ENCODE measurements at places on chromosomes 6 and 20.

DNA sequence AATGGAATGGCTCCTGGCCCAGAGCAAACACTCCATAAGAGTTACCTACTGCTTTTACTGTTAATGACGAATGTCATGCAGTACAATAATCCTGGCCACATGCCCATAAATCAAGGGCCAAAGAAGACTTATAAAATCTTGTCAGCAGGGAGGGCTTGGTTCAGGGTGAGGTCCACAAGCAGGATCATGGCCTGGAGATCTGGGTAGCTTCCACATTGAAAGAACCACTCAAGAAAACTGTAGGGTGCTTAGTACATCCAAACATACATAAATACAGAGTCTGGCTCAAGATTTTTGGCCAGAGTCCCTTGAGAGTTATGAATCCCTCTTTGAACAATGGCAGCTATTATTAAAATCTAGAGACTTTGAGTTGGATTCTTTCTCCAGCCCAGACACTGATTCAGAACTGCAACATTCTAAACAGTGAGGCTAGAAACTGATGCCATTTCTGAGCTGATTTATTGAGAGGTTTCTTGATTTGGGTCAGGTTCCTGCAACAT is 188.7 kb downstream of the CDC5L start:
- no peak for DNase-seq

GRCh38 chr6:165178056-165178455 is 131.3 kb downstream of the C6orf118 start:
- DNase-seq = no peak

- no peak for DNase-seq
Observed at GRCh38 chr20:47334022-47334551, 22.4 kb downstream of the ZMYND8 start.

GRCh38 chr6:158402184-158402583 is 89.9 kb downstream of the TULP4 start:
- DNase-seq = no peak

DNA sequence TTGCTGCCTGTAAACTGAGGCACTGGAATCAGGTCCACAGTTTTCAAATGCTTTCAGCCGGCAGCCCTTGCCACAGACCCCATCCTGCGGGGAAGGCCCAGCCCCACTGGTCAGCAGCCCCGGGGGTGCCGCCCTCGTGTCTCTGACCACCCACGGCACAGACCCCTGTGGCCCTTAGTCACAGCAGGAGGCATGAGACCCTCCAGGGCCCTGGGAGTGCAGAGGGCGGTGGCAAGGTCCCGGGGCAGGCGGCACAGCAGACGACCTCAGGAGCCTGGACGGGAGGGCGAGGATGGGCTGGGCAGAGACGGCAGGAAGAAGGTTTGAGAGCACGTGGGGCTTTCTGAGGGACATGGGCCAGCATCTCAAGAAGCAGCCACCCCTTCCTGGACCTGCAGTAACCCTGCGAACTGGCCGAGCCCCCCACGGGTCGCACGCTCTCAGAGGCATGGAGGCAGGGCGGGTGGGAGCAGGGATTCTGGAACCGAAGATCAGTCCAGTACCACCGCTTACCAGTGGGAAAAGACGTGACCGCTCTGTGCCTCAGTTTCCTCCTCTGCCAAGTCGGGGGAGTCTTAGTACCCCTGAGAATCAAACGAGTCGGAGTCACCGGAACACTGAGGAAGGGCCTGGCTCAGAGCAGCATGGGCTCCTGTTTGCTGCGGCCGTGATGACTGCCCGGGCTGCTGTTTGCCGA is 140.7 kb downstream of the TAF4 start:
- peak; percentile 57 for DNase-seq

GRCh38 chr6:6712449-6713403 is 124.2 kb downstream of the LY86 start:
- DNase-seq = no peak

- DNase-seq = no peak
Observed at GRCh38 chr20:43941476-43942200, 27.0 kb downstream of the TOX2 start.

DNA sequence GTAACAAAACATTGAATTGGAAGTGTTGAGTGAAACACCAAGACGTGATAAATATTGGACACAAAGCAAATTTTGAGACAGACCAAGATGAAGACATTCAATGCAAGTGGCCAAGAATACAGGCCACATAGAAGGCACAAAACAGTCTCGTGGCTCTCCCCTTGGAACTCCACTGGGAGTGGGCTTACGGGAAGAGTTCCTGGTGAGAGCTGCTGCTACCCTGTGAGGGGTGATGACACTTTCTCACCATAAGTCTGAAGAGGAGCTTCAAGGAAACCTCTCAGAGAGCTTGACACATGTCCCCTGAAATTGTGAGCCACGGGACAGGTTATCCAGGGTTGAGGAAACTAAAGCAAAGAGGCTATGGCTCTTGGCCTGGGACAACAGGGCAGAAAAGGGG is 48.6 kb upstream of the SLC22A16 start:
- no peak for DNase-seq

DNA sequence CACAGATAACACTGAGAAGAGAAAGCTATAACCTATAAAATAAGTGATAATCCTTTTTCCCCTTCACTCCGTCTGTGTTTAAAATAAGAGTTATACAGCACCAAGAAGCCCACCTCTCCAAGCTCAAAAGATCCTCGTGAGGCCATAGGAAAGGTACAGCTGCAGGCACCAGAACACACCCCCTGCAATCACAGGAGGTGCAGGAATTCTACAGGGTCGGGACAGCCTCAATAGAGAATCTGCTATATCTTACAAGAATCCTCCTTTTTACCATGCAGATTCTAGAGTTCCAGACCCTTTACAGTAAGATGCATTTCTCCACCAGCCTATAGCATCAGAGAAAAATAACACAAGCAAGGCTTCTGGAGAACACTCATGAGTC is 5.0 kb upstream of the ADGRF1 start:
- DNase-seq = no peak

GRCh38 chr6:166073082-166073481 is 94.6 kb downstream of the TBXT start:
- no peak for DNase-seq

GRCh38 chr20:23622839-23623343 is 14.9 kb downstream of the CST3 start:
- no peak for DNase-seq

DNA sequence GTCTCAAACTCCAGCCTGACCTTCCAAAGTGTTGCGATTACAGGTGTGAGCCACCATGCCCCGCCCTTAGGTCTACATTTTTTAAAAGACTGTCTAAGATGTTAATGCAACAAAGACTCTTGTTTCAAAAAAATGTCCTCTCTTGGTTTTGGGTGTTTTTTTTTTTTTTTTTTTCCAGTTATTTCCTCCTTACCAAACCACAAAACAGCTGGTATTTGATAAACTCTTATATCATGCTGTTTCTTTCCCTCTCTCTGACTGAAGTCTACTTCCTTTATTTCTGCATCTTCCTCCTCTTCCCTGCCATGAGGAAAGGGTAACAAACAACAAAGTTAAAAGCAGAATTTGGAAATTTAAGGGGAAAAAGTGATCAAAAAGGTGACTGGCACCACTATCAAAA is 21.2 kb downstream of the STK38 start:
- DNase-seq = no peak

GRCh38 chr20:4484379-4484997 is 237.2 kb upstream of the PRND start:
- no peak for DNase-seq

GRCh38 chr20:19250346-19250745 is 37.9 kb downstream of the SLC24A3 start:
- DNase-seq = no peak

- DNase-seq = no peak
Observed at GRCh38 chr6:28789553-28790083, 134.2 kb downstream of the TRIM27 start.

DNA sequence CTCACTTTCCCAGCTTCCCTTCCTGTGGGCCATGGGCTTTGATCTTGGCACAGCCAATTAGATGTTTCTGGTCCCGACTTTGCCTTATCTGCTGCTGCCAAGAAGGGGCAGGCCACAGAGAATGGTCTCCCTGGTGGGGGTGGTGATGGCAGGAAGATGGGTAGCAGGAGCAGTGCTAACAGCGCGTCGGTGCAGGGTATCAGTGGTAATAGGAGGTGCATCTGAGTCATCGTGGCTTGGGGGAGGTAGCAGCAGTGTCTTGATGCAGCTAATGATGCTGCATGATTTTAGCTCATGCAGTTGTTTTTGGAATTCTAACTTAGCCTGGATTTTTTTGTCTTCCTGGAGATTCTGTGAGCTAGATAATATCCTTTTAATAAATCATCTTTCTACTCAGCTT is 18.9 kb upstream of the MAS1 start:
- no peak for DNase-seq

GRCh38 chr20:57266291-57267157 is at the start of gene BMP7:
BMP7 (minus strand) TSS chr20:57266641; CDS start chr20:57266122, 519 bp downstream.
- DNase-seq = peak; percentile 92

GRCh38 chr6:56862415-56863175 is 92.3 kb upstream of the BEND6 start:
- no peak for DNase-seq

DNA sequence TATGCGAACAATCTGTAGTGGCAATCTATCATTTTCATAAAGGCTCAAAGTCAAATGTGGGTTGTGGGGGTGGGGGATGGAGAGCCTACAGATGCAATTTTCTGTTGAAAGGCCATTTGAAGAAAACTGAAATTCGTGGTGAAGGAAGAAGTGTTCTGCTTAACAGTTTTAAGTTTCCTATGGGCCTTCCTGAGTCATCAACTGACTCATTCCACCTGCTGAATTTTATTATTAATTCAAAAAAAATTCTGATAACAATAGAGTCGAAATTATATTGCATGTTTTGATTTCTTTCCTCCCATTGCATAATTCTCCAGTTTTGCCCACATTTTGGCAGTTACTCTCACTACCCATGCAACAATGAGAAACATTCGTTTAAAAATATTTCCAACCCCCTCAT is 622.3 kb upstream of the ARID1B start:
- no peak for DNase-seq

DNA sequence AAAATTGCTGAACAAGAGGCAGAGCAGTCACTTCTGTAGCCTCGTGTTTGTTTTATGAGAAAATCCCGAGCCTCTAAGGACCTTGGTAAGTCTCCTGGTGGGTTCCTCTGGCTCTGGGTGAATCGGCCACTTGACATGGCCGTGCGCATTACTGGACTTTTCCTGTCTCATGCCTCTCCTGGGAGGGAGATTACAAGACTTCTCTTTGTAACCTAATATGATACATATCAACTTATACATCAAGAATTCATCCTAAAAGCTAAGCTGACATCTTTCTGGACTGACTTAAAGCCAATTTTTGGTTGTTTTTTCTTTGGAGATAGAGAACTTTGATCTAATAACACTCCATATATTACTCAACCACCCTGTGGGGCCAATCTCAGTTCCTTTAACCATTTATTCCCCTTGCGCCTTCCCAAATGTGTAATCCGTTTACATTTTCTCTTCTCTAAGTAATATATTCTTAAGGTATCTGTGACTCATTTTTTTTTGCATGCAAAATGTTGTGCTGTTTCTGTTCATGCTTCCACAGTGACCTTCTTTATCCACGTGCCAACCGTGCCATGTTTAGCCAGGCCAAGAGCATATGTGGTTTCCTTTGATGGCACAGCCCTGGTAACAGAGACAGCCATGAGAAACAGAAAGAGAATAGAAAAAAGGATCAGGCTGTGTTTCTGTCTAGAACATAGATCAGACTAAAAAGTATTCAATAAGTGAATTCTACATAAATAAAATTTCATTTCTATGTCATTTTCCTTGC is 47.5 kb upstream of the JAG1 start:
- no peak for DNase-seq

DNA sequence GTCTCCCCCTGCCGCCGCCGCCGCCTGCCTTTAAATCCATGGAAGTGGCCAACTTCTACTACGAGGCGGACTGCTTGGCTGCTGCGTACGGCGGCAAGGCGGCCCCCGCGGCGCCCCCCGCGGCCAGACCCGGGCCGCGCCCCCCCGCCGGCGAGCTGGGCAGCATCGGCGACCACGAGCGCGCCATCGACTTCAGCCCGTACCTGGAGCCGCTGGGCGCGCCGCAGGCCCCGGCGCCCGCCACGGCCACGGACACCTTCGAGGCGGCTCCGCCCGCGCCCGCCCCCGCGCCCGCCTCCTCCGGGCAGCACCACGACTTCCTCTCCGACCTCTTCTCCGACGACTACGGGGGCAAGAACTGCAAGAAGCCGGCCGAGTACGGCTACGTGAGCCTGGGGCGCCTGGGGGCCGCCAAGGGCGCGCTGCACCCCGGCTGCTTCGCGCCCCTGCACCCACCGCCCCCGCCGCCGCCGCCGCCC is 474 bp downstream of the CEBPB start:
- DNase-seq = no peak

GRCh38 chr6:27865850-27866356 is 46.3 kb downstream of the OR2B2 start:
- peak; percentile 35 for DNase-seq

DNA sequence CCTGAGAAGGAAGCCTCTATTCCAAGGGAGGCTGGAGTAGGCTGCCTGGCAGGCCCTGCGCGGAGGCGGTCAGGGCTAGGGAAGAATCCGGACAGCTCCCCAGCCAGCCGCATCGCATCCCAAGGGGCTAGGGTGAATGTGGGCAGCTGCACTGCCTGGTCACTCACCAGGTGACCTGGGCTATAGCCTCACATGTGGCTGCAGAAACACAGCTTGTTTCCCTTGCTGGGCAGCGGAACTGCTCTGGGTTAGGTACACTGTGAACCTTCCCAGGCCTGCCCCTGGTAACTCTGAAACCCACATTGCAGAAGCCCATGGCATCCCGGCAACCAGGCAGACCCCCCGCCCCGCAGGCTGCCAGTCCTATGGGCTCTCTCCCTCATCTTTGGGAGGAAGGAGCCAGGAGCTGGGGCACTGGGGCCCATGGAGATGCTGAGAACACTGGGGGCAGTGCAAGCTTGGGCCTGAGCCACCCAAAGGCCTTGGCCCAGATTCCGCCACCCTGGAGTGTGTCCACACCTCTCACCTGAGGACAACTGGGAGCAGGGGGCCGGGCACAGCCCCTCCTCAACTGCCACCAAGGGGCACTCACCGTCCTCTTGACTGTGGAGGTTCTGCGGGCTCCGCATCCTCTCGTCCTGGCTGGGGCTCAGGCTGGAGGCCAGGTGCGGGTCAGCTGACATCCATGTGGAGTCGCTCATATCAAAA is 111.0 kb downstream of the NOL4L start:
- peak; percentile 64 for DNase-seq

- DNase-seq = no peak
Observed at GRCh38 chr6:32906539-32906938, 34.3 kb downstream of the HLA-DMB start.

DNA sequence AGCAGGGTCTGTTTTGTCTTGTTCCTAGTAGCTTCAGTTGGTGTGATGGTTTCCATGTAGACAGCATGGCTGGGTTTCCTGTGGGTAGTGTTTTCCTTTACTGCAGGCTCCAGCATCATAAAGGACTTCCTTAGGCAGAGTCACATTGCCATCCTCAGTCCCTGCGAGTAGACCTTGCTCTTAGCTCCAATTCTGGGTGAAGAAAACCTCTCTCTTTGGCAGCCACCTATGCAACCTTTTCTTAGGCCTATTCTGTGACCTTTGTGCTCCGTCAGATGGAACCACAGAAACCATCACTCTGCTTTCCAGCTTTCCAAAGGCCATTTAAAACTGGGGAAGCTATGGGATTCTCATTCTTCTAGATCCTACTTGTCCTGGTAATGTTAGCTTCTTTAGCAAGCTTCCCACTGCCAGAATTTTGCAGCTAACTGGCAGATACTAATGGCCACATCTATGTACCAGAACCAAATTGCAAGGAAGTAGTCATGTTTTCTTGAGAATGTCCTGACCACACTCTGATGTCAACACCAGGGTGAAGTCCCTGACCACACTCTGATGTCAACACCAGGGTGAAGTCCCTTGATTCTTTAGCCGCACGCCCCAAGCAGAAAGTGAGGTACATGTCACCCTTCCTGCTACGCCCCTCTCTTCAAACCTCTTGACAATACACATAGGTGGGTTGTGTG is 646.6 kb upstream of the HS3ST5 start:
- no peak for DNase-seq

All from H7 (cell line).